Right renal pelvis (tissue), 4 donors: ENCODE measurements at places on chromosomes 6 and 20.

DNA sequence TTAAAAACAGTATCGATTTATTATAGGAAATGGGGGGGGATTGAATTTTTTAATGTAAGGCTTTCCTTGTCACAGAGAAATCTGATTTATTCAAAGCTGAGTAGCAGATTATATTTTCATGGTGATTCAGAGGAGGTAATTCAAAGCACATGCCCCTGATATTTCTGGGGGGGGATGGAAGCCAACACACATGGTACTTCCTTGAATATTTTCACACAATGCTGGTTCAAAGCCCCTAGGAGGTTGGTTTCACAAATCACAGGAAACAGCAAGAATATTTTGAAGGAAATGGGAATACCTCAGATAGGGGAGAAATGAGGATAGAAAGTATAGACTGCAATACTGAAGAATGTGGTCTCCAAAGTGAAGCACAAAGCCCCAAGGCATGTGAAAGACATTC, 98.8 kb downstream of the RTN4IP1 start:
- DNase-seq = no peak

DNA sequence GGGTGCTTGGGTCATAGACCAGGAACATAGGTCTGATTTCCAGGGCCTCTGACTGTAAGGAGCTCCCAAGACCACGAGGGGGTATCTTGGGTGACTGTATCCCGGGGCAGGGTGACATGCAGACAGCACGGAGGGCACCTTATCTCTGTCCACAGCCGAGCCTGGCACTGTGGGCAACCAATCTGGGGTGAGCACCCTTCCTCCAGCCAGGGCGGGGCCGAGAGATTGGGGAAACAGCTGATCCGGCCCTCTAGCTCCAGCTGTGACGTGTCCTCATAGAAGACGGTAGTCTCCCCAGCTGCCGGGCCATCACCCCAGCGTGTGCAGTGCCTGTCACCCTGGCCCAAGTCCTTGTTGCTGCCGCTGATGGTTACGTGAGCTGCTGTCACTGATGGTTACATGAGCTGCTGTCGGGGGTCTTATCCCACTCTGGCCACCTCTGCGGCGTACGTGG, 139.6 kb upstream of the RNF24 start:
- DNase-seq = no peak

- DNase-seq = no peak
These were observed 87.7 kb downstream of the PDE7B start for GRCh38 chr6:135939208-135939591.

DNA sequence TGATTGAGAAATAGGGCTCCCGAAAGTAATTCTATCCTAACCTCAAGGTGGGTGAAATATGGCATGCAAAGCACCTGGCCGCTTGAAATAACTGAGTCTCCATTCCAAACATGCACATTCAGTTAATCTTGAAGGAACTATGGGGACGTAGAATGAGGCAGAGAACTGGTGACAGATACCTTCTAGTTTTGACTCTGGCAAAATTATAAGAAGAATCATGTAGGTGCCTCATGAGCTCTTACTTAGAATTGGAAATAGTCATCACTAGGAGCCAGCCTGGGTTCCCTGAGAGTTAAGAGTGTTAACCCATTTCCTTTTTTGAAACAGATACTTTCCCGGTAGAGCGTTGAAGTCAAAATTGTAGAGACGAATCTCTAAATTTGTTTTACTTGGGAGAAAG, 49.3 kb downstream of the RPF2 start:
- no peak for DNase-seq

DNA sequence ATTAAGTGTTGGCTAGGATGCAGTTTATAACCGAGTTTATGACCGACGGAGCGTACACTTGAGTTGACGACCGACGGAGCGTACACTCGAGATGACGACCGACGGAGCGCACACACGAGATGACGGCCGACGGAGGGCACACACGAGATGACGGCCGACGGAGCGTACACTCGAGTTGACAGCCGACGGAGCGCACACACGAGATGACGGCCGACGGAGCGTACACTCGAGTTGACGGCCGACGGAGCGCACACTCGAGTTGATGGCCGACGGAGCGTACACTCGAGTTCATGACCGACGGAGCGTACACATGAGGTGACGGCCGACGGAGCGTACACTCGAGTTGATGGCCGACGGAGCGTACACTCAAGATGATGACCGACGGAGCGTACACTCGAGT, 119.8 kb downstream of the HUS1B start:
- no peak for DNase-seq

- DNase-seq = no peak
These were observed 155.5 kb upstream of the DST start for GRCh38 chr6:56798163-56798562.

DNA sequence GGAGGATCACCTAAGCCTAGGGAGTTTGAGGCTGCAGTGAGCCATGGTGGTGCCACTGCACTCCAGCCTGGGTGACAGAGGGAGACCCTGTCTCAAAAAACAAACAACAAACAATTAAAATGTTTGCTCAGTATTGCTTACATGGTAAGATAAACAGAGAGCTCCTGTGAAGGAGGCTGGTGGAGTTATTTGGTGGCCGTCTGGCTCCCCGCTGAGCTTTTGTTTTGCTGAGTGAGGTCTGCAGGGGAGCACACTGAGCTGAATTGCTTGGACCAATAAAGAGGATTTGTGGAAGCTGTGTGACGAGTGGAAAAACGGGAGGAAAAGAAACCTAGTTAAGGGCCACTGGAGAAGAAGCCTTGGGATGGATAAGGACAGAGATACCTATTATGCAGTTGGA, 41.1 kb upstream of the BMP6 start:
- no peak for DNase-seq

GRCh38 chr20:59948828-59949720, 8.9 kb downstream of the FAM217B start:
- DNase-seq = peak; percentile 39

DNA sequence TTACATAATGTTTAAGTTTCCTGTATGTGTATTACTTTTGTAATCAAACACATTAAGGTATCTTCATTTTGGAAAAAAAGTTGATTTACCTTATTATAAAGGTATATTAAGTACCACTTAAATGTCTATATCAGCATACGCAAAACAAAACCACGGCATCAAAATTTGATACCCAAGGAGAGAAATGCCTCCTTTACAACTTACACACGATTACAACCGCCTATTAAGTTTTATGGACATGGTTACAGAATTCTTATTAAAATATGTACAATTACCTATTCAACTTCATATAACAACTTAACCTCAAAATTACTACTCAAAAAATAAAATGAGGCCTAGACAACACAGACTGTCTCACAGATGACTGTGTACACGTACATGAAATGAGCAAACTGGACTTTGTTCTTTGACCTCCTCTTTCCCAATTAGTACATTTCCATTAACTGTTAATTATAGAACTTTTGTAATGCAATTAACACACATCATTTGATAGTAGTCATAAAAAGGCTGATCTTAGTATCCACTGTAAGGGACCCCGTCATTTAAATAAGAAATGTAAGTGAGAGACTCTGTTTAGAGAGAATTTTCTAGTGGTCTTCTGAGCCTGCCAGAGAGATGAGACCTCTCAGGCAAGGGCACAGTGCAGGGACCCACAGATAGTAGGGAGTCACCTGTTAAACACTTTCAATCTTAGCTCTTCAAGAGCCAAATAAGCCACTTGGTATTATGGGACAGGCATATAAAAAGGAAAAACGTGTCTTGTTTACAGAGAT, 2.5 kb downstream of the DIDO1 start:
- DNase-seq = no peak

- DNase-seq = no peak
These were observed 31.2 kb upstream of the RALGAPA2 start for GRCh38 chr20:20743511-20744169.

- DNase-seq = no peak
These were observed 160.1 kb downstream of the SIM1 start for GRCh38 chr6:100304575-100304974.

- DNase-seq = peak; percentile 4
These were observed 379.6 kb downstream of the COL12A1 start for GRCh38 chr6:74826263-74826662.

GRCh38 chr6:162971356-162971755, 243.6 kb downstream of the PACRG start:
- no peak for DNase-seq

- no peak for DNase-seq
These were observed 119.3 kb downstream of the JPH2 start for GRCh38 chr20:44067650-44068081.

DNA sequence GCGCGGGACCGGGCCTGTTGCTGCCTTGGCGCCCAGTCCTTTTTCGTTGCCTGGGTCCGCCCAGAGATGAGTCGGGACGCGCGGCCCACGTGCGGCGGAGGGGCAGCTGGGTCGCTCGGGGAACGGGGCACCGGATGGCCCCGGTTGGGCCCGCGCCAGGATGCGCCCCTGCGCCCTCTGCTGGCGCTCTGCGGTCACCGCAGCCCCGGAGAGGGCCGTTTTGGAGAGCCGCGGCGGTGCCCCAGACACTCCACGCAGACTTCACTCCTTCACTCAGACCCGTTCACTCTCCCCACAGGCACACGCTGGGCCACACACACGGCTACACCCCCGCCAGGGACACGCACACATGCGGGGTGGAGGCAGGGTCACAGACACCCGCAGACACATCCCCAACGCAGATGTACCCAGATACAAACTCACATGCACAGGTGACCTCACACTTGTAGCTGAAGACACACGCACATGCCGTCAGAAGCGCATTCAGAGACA, 38.8 kb downstream of the SRC start:
- DNase-seq = peak; percentile 29

DNA sequence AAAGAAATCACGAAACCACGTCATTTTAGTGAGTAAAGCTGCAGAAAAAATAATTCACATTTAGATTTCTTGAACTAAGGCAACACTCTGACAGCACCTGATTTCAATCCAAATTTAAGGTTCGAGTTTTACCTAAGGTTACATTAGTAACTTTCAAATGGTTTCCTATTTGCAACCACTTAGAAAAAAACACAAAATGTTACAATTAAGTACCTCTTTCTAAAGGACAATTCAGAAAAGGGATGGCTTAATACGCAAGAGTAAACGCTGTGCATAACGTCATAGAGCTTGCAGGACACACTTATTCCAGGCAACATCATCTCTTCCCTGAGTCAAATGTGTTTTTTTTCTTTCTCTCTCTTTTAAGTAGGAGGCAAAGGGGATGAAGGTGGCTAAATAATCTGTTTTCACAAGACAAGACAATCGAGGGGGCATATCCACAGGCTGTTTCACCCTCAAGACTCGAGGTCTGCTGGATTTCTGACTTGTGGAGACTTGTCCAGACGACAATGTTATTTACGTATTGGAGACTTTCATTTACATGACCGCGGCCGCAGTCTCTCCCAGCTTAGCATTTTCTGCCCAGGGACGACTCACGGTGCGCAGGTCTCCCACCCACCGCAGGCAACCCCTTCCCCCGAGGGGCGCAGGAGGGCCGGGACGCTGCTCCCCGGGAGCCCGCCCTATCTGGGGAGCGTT, 86.0 kb downstream of the SESN1 start:
- peak; percentile 38 for DNase-seq

- DNase-seq = no peak
These were observed 425.3 kb downstream of the EPM2A start for GRCh38 chr6:145309842-145310535.

- DNase-seq = no peak
These were observed 36.1 kb downstream of the BCKDHB start for GRCh38 chr6:80142586-80142985.

DNA sequence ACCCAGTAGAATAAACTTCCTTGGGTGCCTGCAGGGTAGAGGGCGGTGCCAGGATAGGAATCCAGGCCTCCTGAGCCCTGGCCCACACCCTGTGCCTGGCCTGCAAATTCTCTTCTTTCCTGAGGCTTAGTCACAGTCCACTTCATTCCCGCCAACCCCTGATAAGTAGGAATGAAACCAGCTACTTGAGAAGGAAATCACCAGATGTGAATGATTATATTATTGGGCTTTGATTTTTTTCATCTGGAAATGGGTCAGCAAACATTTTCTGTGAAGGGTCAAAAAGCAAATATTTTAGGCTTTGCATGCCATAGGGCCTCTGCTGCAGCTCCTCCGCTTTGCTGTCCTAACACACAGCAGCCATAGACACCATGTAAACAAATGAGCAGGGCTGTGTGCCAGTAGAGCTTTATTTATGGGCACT, 50.2 kb downstream of the STK35 start:
- DNase-seq = peak; percentile 44

GRCh38 chr6:73169633-73170032, 55.7 kb downstream of the KHDC1L start:
- DNase-seq = no peak

GRCh38 chr6:45658958-45659357, 281.2 kb upstream of the SUPT3H start:
- no peak for DNase-seq

DNA sequence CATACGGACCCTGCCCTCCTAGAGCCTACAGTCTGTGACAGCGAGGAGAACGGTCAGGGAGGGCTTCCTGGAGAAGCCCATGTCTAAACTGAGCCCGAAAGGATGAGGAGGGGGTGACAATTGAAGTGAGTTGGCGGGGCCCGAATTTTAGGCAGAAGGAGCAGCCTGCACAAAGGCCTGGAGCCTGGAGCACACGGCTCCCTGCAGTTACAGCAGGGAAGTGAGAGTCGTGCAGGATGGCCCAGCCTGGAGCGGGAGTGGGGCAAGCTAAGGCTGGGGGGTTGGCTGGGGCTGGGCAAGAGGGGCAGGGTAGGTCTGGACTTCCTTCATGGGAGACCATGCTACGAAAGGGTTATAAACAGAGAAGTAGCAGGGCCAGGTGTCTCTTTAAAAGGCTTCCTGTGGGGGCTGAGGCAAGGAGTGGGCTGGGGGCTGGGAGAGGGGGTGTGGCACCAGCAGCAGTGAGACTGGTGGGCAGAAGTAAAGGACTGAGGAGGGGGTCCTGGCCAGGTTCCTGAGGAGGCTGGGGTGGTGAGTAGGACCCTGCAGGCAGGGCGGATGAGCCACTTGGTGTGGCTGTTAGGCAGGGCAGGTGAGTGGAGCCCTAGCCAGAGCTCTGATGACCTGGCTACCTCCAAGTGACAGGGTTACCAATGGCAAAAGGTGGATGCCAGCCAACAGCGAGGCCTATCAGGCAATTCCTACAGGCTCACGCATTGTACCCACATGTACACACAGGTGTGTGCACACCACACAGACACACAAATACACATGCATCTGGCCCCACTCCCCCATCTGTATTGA, 119.2 kb downstream of the MRPL14 start:
- no peak for DNase-seq

DNA sequence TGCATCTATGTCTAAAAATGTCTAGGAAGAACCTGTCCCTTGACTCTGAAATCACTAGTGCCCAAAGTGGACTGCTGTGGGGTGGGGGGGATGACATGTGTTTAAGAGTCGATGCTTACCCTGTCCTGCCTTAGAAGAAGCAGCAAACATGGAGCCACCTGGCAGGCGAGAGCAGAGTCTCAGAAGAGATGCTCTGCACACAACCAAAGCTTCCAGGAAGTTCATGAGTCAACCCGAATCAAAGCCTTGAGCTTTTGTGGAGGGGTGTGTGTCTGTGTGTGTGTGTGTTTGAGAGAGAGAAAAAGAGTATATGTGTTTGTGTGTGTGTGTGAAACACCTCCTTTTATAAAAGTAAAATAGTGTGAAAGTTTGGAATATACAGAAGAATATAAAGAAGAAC, 269.9 kb downstream of the ALDH8A1 start:
- DNase-seq = no peak
